H4 (cell line): ENCODE measurements at places on chromosomes 2 and 18.

- DNase-seq: peak; percentile 60
Measured at GRCh38 chr18:23580677-23581367, 5.5 kb downstream of the NPC1 start.

- no peak for DNase-seq
Measured at GRCh38 chr2:241321886-241322285, 6.2 kb downstream of the SEPTIN2 start.

GRCh38 chr18:77140439-77141109 is 8.0 kb upstream of the MBP start:
- DNase-seq: no peak

GRCh38 chr2:64847930-64848329 is 141.3 kb upstream of the SLC1A4 start:
- DNase-seq: no peak

DNA sequence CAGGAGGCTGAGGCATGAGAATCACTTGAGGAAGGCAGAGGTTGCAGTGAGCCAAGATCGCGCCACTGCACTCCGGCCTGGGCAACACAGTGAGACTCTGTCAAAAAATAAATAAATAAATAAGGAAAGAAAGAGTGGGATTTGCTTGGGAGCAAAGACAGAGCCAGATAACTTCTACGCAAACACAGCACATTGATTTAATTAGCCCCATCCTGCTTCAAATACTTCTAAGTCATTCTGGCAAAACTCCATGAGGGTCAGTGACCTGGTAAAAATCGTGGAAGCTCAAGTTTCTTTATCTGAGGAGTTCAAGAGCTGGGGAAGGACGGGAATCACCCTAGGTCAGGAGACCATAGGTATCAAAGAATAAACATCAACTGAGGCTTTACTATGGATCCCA is 70.6 kb upstream of the TCF7L1 start:
- no peak for DNase-seq

DNA sequence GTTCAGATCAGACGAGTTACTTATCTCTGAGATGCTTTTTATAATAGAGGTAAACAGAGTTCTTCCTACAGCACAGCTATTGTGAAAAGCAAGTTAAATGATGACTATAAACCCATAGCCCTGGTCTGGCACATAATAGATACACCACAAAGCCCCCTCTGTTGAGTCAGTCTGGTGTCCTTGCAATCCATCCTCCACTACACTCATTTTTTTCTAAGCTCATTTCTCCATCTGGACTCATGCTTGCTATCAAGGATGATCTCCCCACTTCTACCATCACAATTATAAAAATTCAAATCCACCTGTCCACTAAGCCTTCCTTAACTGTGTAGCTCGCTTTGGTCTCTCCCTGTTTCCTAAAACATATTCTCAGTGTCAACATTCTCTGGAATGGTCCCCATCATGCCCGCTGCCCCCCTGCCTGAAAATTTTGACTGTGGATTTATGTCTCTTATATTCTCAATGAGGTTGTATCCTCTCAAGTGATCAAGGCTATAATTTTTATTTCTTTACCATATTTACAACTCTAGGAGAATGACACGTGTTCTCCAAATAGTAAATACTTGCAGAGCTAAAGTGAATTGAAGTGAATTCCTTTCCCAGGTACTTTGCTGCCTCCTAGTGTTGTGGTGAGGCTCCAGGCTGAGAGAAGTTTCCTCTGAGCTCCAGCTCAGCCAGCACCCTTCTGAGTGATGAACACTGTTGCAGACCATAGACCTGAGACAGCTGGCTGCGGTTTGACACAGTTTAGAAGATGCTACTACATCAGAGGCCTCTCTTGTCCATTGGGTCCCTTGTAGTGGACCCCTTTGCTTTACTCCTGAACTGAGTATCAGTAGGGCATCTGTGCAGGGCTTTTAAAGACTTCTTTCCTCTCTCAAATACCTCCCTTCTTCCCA is 108.7 kb downstream of the DPP10 start:
- DNase-seq: peak; percentile 15

GRCh38 chr2:173684896-173685459 is 280.2 kb downstream of the SP3 start:
- DNase-seq: no peak

- DNase-seq: no peak
Measured at GRCh38 chr2:176873403-176873802, 339.2 kb upstream of the HNRNPA3 start.

- DNase-seq: peak; percentile 67
Measured at GRCh38 chr18:51255693-51256092, 58.2 kb upstream of the MEX3C start.

DNA sequence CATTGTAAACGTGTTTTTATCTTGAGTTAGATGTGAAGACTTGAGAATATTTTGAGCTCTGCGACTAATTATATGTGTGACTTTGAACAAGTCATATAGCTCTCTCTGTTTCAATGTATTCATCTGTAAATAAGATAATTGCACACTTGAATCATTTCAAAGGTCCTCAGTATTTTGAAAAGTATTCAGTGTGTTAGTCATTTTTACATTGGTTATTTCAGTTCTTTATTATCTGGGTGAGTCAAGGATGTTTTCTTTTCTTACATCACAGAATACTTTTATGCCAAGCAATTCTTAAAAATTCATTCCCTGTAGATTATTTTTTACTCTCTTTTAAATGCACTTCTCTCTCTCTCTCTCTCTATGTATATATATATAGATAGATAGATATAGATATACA is 1098.0 kb upstream of the ZEB2 start:
- DNase-seq: no peak

DNA sequence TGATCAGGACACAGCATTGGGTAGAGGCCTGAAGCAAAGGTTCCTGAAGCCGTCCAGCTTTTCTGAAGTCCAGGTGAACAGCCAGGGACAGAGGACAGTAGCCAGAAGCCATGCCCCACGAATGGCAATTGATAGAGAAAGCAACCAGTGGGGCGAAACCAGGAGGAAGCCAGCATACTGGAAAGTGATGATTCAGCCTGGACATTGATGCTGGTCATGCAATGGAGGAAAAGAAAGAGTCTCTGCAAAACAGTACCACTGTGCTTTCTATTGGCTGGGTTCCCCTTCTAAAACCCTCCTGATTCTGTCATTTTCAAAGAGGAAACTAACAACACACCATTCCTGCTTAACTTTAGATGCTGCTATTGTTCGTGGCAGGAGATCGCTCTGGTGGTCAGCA is 221.4 kb upstream of the EPAS1 start:
- peak; percentile 27 for DNase-seq

DNA sequence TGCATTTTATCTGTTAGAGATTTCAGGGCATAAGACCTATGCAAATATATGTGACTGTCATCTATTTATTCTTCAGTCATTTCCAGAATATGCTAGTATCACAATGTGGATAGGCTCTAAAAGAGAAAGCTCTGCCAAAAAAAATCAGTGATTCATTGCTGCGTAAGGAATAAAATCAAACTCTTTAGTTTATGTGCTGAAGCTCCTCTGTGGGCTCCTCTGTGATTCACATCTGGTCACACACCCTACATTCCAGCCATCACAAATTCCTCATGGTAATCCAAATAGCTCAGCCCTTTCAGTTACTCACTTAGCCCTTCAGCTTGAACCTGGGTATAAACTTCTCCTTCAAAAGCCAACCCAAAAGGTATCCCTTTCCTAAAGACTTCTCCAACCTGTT is 21.4 kb downstream of the DLGAP1 start:
- peak; percentile 7 for DNase-seq

DNA sequence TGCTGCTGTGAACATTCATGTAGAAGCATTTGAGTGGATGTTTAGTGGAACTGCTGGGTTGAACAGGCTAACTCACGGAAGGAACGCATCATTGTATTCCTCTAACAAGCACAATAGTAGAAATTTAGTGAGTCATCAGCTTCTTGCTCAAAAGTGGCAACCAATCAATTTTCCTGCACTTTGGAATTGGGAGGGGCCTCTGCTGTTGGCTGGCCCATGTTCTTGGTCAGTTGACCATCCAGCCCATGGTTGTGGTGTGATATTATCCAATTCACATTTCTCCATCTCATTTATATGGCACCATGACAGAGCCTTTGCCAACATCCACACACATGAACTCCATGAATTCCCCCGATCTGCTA is 95.0 kb downstream of the TNFRSF11A start:
- peak; percentile 53 for DNase-seq

GRCh38 chr2:50895041-50895440 is 136.9 kb downstream of the NRXN1 start:
- DNase-seq: no peak

GRCh38 chr18:63317556-63317946 is 2.0 kb downstream of the BCL2 start:
- no peak for DNase-seq

GRCh38 chr18:28003451-28003850 is 173.5 kb downstream of the CDH2 start:
- DNase-seq: no peak

- DNase-seq: no peak
Measured at GRCh38 chr2:23366720-23367119, 18.3 kb upstream of the KLHL29 start.

- DNase-seq: no peak
Measured at GRCh38 chr18:13579874-13580273, 146.5 kb downstream of the FAM210A start.

DNA sequence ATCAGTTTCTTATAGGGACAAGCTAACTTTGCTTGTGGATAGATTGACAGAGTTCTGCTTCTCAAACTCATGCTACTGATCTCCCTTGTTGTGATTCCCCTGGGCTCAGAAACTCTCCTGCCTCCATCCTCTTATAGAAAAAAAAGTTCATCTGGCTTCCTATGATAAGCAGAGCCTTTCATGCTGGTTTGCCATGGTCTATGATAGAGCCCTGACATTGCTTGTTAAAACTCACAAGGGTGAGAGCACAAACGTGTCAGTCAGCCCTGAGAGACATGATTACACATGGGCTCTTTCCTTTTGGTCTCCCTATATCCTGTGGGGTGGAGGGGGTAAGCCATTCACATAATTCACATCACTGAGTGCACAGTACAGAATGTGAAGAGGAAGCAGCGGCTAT is 121.8 kb downstream of the TDRD15 start:
- DNase-seq: no peak

DNA sequence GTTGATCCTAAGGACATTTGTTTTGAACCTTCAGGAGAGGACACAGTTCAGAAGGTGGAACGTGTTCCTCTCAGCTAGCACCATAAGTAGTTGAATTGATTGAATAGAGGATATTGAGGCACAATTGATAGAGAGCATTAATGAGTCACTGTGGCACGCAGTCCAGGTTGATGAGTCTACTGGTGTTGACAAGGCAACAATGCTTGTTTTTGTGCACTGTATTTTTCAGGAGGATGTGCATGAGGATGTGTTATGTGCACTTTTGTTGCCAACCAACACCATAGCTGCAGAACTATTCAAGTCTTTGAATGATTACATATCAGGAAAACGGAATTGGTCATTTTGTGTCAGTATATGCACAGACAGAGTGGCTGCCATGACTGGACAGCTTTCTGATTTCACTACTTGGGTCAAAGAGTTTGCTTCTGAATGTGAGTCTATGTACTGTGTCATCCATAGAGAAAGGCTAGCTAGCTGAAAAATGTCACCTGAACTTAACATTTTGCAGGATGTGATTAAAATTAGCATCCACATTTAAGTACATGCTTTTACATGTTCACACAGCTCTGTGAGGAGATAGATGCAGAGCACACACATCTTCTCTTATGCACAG is 140.1 kb upstream of the B3GNT2 start:
- DNase-seq: no peak

DNA sequence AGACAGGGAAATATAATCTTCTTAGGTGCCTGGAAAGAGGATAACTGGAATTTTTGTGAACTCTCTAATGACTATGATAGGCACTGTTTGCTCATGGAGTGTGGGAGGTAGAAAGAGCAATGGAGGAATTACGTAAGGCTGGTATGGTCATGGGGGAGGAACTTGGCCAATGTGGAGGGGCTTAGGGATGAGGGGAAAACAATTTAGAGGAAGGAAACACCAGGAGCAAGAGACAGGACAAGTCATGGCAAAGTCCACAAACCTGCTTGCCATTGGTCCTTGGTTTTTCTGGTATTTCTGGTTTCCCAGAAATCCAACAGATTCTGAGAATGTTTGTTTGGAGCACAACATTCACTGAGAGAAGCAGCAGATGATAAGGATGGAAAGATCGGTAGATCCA is 274.2 kb downstream of the DYSF start:
- DNase-seq: no peak
